ENCODE measurements at places on chromosomes 3 and 15.

DNA sequence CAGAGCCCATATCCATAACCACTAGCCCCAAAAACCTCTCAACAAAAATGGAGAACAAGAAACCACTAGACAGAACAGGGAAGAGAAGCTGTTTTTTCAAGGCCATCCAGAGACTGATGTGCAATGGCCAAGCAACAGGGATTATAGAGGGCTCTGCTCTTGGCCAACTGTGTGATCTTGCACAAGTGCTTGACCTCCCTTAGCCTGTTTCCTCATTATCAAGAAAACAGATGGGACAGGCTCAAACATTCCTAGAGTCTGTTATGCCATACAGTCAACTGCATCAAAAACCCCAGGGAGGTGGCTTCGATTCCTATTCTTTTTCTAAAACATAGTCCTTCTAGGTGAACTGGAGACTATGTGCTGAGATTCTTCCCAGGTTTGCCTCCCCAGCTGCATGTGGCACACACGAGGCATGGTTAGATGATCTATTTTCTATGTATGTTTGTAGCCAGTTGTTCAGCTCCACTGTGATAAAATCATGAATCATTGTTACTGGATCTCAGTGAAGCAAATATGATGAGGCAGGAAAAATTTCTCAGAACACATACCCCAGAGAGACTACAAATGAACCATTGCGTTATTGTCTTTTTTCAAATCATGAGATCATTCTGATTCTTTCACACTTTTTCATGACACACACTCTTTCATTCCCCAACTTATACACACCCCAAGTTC is 132.9 kb upstream of the TGFBR2 start:
- no peak for DNase-seq

DNA sequence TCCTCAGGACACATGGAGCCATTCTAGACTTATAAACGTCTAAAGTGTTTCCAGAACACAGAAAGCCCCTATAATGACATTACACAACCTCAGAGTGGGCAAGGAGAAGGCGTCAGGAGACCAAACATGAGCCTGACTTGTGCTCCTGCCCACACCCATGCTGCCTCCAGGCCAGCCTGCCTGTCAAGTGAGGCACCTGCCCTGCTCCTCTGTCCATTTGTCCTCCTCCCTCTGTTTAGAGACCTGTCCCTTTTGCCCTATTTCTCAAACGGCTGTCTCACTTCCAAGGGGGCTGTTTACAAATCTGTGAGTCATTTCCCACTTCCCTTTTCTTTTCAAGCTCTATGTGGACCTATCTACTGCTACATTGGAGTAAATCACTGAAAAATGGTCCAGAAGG is 21.0 kb downstream of the ZDHHC3 start:
- DNase-seq = peak; percentile 15

DNA sequence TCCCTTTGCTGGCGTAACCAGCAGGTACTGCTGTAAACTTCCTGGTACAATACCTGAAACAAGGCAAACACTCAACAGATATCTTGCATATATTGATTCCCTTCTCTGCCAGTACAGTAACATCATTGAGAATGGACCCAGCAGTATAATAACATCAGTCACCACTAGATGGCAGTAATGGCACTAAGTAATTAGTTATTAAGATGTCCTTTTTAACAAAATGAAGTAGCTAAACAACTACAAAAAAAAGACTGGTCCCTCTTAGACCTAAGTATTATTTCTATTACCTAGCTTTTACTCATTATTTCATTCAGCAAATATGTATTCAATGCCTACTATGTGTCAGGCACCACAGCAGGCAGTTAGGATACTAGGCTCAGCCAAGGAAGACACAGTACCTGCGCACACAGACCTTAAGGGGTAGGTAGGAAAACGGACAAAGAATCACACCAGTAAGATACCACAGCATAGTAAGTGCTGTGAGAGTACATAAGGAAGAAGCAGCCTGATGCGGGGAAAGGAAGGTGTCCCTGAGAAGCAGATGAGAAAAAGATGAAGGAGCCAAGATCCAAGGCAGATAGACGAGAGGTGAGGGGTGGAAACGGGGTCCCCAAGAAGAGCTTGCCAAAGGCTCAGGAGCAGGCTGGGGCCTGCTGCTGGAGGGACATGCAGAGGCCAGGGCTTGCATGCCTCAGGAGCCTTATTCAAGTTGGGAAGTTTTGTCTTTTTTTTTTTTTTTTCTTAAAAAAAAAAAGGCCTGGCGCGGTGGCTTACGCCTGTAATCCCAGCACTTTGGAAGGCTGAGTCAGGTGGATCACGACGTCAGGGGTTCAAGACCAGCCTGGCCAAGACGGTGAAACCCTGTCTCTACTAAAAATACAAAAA is 102.7 kb upstream of the CHD2 start:
- peak; percentile 76 for DNase-seq

DNA sequence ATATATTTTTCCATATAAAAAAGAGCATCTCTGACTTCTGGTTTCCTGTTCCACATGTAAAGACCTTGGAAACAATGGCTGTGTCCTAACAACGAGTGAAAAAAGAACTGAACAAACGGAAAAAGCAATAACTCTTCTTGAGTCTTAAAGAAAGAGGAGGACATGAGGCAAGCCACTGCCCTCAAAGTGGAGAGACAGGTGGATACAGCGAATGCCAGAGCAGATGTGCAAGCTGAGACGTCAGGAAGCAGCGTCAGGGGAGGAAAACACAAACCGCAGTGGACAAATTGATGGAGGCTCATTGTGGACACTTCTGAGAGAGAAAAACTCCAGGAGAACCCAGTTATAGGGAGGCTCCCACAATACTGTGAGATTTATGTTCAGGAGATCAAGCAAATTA is 208.0 kb upstream of the MME start:
- DNase-seq = no peak

DNA sequence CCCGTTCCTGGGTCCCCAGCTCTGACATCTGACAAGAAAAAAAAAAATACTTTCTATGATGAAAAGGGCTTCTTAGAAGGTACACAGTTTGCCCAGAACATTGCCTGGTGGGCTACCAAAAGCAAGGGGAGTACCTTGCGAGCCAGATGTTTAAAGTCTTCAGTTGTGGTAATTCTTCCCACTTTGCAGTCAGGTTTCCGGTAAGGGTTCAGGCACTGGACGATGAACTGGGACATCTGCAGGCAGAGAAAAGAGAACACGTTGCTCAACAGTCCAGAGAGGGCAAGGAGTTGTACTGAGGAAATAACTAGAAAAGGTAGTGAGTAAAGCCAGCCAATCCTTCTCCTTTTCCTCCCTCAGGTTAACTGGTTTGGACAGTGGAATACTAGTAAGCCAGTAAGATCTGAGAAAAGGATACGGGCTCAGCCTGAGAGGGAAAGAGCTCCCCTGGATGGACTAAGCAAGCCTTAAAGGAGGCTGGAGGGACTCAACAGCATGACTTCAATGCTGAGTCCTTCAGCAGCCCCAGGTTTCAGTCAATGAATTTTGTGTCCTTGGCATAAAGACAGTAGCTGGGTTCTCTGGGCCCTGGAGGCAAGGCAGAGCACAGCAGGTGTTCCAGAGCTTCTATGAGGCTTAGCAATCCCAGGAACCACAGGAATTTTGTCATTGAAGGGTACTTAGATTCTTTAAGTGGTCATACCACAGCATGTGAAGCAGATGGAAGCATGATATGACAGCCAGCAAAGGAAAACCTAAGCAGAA is 38.2 kb downstream of the NBEAL2 start:
- DNase-seq = peak; percentile 82

- DNase-seq = no peak
Measured at GRCh38 chr3:42814914-42815507, 5.8 kb downstream of the ACKR2 start.

- no peak for DNase-seq
Measured at GRCh38 chr15:29400701-29401100, 131.1 kb upstream of the NSMCE3 start.

- DNase-seq = no peak
Measured at GRCh38 chr3:151814588-151814987, 672 bp downstream of the AADAC start.

GRCh38 chr3:193564012-193564411 is 9.3 kb upstream of the ATP13A4 start:
- no peak for DNase-seq

DNA sequence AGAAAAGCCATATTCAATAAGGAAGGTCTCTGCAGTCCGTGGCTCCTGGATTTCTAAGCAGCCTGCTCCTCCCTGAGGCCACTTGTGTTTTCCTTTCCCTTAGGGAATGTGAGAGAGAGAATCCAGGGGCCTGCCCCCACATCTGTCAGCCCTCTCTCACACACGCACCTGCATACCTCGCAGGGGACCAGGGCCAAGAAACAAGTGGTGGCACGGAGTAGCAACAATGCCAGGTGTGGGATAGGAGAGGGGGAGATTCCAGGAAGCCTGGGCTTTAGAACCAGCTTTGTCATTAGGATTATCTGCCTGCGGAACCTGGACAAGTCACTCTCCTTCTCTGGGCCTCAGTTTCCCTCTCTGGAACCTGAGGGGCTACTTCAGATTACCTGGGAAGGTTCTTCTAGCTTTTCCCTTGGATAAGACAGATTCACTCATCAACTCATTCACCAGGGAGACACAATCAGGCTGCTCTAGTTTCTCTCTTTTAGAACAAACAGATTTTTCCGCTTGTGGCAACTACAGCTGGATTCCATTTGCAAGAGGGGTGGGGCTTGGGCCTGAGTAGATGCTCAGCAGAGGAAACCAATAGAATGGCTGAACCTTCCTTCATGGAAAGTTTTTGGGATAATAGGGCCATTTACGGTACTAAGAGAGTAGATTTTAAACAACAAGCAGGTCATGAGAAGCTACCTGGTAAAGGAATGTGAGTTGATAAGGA is 19.5 kb downstream of the BCL6 start:
- DNase-seq = no peak

GRCh38 chr3:119664370-119664769 is 4.0 kb upstream of the POPDC2 start:
- DNase-seq = no peak

DNA sequence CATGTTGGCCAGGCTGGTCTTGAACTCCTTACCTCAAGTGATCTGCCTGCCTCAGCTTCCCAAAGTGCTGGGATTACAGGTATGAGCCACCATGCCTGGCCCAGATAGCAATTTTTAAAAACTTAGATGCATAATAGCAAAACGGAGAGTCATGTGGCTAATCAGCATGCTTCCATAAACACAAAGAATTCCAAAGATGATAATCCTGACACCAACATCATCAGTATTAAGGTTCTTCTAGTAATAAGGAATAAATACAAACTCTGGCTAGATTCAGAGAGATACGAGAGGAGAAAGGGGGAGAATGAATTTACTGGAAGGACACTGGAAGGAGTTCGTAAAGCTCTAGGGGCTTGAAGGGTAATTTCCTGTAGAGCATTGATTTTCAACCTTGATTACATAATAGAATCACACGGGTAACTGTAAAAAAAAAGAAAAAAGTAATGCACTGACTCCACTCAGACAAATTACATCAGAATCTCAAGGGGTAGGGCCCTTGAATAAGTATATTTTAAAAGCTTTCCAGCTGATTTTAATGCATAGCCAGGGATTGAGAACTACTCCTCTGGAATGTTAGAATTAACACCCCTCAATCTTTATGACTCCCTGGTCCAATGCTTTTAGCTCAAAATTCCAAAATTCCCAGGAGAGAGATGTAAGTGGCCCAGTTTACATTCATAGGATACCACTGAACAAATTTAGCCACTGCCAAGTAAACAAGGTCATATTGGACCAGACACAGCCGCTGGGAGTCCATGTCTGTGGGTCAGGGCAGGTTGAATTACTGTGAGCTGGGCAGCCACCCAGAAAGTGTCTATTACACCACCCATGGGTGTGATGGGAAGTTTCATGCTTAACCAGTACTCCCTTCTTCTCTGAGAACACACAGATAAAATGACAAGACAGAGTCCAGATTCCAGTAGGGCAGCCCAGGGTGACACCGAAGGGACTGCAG is 243.9 kb downstream of the TBL1XR1 start:
- no peak for DNase-seq

GRCh38 chr3:159938714-159939113 is 49.9 kb upstream of the IL12A start:
- DNase-seq = no peak

DNA sequence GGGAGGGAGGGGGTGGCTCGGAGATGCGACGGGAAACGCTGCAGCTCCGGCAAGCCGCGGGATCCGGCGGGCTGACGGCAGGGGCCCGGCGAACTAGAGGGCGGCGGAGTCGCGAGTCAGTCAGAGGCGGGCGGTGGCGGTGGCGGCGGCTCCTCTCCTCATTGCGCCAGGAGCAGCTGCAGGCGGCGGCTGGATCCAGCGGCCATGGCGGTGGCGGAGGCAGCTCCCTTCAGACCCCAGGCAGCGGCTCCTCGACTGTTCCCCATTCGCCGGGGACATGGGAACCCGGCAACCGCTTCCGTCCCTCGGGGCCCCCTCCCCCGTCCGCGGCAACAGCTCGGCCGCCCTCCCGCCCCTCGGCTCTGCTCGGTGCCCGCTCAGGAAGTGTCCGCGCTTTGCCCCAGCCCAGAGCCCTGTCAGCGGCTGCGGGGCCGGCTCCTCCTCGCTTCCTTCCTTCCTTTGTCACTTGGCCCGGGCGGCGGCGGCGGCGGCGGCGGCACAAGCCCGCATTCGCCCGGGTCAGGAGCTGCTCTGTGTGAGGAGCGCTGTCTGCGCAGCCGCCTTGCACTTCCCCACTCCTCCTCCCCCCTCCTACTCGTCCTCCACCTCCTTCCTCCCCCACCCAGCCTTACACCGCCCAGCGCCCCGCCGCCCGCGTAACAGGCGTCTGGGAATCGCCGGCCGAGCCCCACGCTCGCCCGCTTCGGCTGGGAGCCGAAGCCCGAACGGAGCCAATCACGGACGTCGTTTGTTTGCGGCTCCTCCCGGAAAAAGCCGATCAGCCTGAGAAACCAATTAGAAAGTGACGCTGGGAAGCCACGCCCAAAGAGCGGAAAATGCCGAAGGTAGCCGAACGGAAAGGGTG is at the start of gene GSK3B:
Gene GSK3B, minus strand, starts transcription at position 537 of the 865 bp plus-strand sequence. CDS start 1,013 bp downstream, outside the sequence.
- no peak for DNase-seq

- no peak for DNase-seq
Measured at GRCh38 chr3:71029770-71030169, 553.8 kb downstream of the FOXP1 start.

- DNase-seq = no peak
Measured at GRCh38 chr3:57893668-57894067, 114.6 kb upstream of the FLNB start.

GRCh38 chr3:170809007-170809974 is 60.7 kb downstream of the RPL22L1 start:
- peak; percentile 90 for DNase-seq

DNA sequence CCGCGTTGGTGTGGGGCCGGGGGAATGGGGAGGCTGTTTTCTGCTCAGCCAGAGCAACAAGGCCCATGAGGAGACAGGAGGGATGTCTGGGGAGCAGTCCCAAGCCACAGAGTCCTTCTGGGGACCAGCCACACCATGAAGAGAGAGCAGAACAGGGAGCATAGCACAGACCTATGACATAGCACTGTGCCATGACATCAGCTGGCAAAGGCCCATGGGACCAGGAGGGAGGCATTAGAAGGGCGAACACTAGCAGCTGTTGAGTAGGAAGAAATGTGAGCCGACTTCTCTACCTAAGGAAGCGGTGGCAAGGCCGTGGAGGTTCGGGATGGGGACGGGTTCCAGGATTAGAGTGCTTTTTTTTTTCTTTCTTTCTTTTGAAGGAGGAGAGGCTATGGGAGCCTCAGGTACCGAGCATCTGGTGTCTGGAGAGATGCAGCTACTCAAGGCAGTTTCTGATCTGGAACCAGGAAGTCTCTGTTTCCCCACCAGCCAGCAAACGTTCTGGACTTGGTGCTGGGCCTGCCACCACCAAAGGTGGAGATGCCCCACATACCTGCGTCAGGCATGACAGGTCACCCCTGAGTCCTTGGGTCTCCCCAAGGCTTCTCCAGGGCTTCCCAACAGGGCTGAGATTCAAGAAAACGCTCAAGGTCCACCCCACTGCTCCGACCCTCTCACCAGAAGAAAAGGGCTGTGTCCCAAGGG is 77.3 kb upstream of the CGNL1 start:
- no peak for DNase-seq

GRCh38 chr15:101068961-101069653 is 149.9 kb downstream of the LRRK1 start:
- DNase-seq = peak; percentile 94

All from RPMI7951 (cell line).